ENCODE measurements at places on chromosomes 12 and 14.
A peak's percentile ranks its signal among the peaks of the same experiment; 100 is the strongest.

GRCh38 chr14:35365130-35366055, 39.2 kb downstream of the NFKBIA start:
- DNase-seq, result peak; percentile 46

GRCh38 chr12:39145175-39145999, 240.0 kb upstream of the CPNE8 start:
- peak; percentile 48 for DNase-seq

GRCh38 chr12:51127050-51127729, 43.8 kb upstream of the CSRNP2 start:
- no peak for DNase-seq

GRCh38 chr12:49567302-49567610, 686 bp downstream of the MCRS1 start:
- no peak for DNase-seq

DNA sequence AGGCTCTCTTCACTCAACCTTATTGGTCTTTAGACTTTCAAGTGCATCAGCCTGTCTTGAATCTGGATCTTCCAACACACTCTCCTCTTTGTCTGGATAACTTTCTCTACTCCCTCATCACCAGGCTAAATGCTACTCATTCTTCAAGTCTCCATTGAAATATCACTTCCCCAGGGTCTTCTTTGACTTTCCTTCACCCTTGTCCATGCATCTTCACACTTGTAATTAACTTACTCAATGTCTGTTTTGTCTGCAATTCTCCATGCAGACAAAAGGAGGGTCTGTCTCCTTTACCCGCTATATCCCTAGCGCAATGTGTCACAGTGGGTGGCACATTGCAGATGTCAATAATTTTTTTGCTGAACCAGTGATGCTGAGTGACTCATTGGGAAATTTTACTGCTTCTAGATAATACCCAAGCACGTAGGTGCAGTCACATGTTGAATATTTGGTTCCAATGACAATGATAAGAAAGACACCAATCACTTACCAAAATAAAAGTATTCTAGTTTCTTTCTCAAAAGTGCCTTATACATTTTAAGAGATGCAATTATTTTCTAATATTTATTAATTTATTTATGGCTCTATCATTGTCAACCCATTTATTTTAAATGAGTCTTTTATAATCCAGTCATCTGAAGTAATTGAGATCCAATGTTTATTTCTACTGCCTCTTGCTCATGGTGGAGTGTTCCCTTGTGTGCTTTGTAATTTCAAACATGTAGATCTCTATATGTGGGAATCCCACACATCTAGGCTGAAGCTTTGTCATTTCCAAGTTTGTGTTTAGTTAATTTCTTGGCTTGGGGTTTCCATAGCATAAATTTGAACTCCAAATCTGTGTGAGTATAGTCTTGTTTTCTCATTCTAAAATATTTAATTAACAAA, 21.7 kb upstream of the RFC5 start:
- no peak for DNase-seq

GRCh38 chr14:38342803-38343202, 86.9 kb upstream of the CLEC14A start:
- DNase-seq, result no peak

DNA sequence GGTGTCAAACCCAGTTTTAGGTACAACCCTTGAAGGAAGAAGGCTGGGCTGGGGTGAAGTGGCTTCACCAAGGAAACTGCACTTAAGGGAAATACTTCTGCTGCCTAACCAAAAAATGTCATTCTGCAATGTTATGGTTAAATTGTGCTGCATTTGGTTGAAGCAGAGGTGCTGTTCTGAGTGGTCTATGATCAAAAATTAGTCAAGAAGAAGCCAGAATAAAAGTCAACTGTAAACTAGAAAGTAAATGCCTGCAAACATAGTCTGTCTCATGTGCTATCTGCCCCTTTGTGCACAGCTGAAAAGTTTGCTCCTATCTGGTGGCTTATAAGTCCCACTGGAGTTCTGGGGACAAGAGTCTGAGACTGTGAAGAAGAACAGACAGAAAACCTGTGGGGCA, 158.8 kb downstream of the C12orf42 start:
- no peak for DNase-seq

DNA sequence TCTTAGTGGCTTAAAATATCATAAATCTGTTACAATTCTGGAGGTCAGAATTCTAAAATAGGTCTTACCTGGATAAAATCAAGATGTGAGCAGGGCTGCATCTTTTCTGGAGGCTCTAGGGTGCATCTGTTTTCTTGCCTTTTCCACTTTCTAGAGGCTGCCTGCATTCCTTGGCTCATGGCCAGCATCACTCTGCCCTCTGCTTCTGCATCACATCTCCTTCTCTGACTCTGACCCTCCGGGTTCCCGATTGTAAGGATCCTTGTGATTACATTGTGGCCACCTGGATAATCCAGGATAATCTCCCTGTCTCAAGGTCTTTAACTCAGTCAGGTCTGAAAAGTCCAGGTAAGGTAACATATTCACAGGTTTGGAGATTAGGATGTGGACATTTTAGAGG, 11.0 kb upstream of the BMP4 start:
- DNase-seq, result no peak

All from muscle of leg (tissue), 16 donors.